Stimulated activated CD8-positive, alpha-beta memory T cell treated with anti-CD3 and anti-CD28 coated beads, Interleukin-7, amount 100 ng/mL, for 1 hour (primary cell): ENCODE measurements at places on chromosomes 5 and 9.

- DNase-seq: no peak
These were observed 44.9 kb downstream of the SLC6A3 start for GRCh38 chr5:1400211-1400855.

DNA sequence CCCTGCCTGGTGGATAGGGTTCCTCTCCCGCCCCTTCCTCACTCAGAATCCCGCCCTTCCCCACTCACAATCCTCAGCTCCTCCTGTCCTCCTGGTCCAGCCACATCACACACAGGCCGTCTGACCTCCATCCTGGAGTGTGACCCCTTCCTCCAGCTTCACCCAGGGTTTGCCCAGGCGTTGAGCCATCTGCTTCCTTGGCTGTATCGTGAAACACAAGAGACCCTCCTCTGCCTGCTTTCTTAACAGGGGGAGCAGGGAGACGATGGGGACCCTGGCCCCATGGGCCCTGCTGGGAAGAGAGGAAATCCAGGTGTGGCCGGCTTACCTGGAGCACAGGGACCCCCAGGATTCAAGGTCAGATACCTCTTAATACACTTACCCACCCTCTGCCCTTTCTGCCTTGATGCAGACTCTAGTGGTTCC lies 32.3 kb upstream of the ORM1 start:
- no peak for DNase-seq

DNA sequence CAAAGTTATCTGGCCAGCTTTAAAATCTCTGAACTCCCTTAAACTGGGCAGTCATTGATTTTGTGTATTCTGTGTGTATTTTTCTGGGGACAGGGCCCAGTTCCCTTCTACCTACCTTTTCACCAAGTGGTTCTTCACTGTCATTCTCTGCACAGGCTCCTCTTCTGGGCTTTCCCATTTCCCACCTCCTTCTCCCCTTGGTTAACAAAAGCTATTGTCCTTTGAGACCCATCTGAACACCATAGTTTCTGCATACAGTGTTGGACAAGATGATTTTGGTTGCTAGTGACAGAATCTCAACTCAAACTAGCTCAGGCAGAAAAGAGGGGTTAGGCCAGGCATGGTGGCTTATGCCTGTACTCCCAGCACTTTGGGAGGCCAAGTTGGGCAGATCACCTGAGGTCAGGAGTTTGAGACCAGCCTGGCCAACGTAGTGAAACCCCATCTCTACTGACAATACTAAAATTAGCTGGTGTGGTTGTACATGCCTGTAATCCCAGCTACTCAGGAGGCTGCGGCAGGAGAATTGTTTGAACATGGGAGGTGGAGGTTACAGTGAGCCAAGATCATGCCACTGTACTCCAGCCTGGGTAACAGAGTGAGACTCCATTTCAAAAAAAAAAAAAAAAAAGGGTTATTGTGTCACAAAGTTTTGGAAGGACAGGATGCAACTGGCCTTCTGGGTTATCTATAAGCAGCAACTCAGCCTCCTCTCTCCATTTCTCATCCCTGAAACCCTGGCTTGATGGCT lies 31.0 kb upstream of the ANKRD34B start:
- no peak for DNase-seq

DNA sequence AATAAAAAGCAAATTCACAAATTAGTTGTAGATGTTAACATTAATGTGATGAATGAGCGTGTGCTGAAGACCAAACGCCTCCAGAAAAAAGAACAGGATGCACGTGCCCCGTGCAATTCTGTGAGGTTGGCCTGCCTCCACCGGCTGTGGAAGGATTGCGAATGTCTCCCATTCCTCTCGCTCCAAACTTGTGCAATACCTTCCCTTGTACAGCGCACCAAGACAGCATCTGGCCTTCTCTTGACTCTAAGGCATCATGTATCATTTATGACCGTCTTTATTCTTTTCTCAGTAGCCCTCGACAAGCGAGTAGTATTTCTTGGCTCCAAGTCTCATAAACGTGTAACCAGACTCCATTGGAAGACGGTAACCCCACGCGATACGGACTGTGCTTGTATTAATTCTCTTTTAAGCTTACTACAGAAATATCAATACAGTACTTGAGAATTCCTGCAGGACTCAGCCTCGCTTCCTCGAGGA lies 1.5 kb upstream of the TESK1 start:
- DNase-seq: no peak

DNA sequence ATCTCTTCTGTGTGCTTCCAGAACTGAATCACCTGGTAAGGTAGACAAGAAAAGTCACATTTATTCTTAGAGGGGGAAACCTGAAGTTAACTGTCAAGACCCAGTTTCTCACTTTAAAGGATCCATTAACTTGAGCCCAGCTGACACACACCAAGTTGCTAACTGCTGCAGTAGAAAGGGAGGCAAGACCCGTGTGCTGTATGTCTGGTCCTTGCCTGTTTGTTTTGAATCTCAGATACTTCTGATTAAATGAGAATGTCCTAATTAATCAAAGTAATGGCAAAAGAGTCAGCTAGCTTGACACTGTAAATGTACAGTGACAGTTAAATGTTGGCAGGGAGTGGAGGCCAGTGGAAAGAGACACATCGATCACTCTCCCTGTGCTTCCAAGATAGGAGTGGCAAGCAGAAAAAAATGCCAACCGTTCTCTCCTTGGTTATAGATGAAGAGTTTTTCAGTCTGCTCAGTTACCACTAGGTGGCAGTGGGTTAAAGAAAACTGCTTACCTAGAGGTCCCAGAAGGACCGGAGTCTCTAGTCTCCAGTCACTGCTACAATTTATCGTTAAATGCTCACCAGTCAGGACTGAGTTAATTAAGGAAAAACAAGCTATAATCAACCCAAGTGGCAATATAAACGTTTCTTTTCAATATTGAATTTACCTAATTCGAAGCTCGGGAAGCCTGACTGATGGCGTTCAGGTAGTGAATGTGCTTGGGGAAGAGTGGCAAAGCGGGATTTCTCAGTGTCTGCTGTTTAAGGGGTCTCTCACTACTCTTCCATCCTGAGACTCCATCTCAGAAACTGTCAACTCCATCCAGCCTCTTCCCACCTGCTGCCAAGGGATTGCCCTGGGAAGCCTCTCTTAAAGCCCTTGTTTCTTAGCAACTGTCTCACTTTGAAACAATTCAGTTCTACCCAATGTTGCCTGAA lies 18.4 kb downstream of the LSM11 start:
- DNase-seq: no peak

- DNase-seq: no peak
These were observed 282.3 kb downstream of the TMEM167A start for GRCh38 chr5:82794876-82795275.
